Ovary (tissue), 10 donors: ENCODE measurements at places on chromosomes 6 and 20. TPM values are rescaled to one million over a fixed set of nuclear protein-coding genes. Genes with fewer than 3 reads are reported as not detected.

DNA sequence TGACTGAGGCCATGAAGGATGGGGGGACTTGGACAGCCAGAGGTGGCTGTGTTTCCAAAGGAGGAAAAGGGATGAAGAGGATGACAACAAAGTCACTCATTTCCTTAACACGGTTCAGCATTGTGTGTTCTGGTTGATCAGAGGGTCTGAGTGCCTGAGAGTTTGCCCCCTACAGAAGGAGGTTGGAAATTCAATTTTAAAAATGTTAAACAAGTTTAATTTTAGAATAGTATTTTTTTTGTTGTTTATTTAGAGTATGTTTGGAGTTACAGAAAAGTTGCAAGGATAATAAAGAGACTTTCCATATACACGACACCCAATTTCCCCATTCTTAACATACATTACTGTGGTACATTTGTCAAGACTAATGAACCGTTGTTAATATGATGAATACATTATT lies 10.3 kb upstream of the VAPB start:
- no peaks in the 10 kb centered on the region for H3K27me3 ChIP-seq
- no peaks in the 10 kb centered on the region for H3K36me3 ChIP-seq
- H3K27ac ChIP-seq = no peak overlapping the region
- H3K4me3 ChIP-seq = no peak overlapping the region
- H3K4me1 ChIP-seq = no peaks in the 10 kb centered on the region
- no peak for DNase-seq

The PAX1 gene
- not detected for total RNA-seq

The AFG1L gene
- 5.7 TPM for total RNA-seq

The JPH2 gene
- 0.48 TPM for total RNA-seq
